ENCODE measurements at places on chromosomes 1 and 21.

DNA sequence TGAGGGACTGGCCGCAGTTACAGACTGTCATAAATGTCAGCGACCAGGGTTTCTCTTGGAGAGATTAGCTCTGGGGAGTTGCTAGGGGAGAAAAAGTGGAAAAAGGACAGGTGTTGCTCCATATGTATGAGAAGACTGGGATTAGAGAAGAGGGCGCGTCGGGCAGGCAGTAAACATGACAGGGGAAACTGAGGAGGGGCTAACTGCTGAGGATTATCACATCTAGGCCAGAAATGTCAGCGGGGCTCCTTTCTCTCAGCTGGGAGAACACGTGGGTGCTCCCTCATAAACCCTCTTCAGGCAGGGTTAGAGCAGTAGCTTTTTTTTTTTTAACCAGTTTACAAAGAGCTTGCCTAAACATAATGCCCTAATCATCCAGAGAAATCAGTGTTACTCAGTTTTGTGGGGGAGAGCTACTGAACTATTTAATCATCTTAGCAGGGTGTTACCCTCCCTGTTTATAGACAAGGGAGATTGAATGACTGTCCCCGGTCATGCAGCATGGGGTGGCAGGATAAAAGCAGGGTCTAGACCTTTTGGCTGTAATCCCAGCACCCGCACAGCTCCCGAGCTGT lies 35.2 kb downstream of the ELAPOR1 start:
- DNase-seq, result no peak

DNA sequence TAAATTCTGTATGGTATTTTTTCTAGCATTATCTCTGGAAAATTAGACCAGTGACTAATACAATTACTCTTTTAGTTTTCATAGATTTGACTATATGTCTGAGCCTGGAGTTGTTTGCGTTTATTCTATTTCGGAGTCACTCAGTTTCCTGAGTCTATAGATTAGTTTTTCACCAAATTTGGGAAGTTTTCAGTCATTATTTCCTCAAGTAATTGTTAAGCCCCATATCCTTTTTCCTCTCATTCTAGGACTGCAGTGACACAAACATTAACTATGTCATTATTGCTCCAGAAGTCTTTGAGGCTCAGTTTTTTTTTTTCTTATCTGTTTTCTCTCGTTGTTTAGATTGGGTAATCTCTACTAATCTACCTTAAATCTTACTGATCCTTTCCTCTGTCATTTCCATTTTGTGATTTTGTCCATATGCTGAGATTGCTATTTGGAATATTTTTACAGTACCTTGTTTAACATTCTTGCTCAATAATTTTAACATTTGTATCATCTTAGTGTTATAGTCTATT lies 886.2 kb downstream of the LTN1 start:
- DNase-seq, result no peak

GRCh38 chr1:145701306-145701862 lies 5.8 kb downstream of the PDZK1 start:
- no peak for DNase-seq

GRCh38 chr21:16815243-16815642 lies 697.6 kb upstream of the CXADR start:
- DNase-seq, result no peak

DNA sequence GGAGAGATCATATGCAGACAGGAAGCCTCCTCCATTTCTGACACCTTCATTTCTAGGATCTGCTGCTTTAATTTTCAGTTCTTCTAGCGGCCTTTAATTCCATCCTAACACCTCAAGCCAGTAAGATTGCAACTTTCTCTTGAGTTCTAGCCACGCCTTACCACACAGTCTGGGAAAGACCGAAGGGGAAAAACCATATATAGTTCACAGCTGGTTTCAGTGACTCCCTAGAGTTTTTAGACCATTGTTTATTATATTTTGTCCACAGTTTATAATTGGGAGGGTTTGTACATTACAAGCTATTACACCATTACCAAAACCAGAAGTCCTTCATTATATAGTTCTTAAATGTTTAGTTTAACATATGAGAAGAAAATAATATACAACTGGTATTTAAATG lies 37.5 kb downstream of the DPH5 start:
- DNase-seq, result no peak

DNA sequence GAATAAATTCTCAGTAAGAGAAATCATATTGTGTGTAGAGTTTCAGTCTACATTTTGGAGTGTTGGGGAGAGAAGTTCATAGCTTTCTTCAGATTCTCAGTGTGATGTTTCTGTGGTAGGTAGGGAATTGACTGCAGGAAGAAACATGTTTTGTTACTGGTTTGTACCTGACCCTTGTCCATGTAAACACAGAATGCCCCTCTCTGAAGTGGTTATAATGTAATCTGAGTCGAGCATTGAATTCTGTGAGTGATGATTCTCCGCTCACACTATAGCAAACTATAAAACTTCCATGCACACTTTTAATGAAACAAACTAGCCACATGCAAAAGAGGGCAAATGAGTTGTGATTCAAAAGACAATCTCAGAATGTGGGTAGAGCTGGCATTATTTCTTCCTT lies 433.2 kb downstream of the USP25 start:
- DNase-seq, result no peak

Measured in stimulated activated naive CD4-positive, alpha-beta T cell (primary cell).